ENCODE measurements at places on chromosomes 2 and 18.

DNA sequence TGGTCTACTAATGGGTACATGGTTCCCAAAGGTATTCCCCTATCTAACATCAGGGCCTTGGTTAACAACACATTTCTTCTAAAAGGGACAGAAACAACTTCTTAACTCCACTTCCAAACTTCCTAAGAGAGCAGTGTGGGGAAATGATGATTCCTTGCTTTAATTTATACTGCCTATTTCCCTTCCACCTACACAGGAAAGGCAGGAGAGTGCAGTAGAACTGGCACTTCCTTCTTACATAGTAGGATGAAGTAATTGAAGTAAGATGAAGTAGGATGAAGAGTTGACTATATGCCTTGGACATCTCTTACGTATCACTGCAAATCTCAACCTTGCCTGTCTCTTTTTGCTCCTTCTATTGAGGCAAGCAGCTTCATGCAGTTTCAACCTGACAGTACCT is 54.7 kb downstream of the CD28 start:
- no peak for DNase-seq

- DNase-seq = no peak
Observed at GRCh38 chr2:173239644-173240043, 115.0 kb upstream of the CDCA7 start.

DNA sequence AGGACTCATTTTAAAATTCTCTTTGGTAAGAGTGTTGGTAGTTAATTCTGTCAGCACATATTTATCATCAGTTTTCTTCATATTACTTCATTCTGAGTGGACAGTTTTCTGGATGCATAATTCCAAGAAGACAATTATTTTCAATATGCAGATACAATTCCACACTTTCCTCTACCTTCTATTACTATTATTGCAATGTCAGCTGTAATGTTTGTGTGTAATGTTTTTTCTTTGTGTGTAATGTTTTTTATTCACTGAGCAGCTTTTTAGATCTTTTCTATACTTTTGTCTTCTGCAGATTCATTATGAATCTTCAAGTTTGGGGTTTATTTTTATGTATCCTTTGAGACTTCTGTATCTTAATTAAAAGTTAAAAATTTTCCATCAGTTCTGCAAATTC is 264.0 kb upstream of the VRK2 start:
- DNase-seq = no peak

GRCh38 chr2:197920088-197920487 is 115.7 kb downstream of the PLCL1 start:
- no peak for DNase-seq

DNA sequence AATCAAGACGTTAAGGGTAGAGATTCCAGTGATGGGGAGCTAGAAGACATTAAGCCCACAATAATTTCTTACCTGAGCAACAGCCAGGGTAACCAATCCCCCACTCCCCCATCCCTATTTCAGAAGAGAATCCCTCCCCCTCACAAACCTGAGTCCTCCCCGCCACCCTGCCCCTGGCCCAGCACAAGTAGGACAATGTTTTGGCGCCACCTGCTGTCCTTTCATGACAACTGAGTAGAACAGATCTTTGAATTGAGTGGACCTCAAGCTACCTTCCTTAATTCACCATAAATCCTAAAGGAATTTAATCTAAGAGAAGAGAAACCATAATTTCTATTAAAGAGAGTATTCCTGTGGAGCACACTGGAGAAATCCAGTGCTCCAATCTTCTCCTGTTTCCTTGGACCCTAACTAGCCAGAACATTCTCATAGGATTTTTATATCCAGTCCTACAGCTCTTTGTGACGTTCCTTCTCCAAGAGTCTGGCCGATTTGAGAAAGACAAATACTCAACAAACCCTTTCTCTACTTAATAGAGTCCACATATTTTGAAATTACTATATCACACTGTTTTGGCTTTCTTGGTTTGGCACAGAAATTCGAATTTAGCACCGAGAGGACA is 41.1 kb downstream of the NHEJ1 start:
- DNase-seq = no peak

GRCh38 chr2:176187899-176188773 is at the start of gene HOXD1:
Gene HOXD1, plus strand, starts transcription at chr2:176188668. Its CDS starts 134 bp downstream, at chr2:176188802.
- DNase-seq = no peak

DNA sequence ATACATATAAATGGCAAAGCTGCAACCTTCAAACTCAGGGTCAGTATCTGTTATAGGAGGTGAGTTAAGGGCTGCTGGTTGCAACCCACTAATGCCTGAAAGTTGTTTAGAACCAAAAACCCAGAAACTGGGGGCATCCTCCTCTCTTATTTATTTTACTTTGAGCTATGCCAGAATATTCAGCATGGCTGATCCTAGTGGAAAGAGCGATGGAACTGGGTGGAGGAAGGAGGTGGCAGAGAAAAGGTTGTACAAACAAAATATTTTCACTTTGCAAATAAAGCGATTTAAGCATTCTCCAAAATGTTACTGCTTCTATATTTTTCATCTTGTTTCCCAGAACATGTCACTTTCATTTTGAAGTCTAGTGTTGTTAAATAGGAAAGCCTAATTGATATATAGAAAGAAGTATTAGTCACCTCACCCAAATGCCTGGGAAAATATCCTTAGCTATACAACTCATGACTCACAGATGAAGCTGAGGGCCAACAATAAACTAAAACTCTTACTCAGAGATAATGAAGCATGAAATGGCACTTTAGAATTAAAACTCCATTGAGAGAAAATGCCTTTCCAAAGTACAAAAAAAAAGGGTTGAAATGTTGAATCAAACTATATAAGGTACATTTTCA is 251.4 kb upstream of the UBE2E3 start:
- no peak for DNase-seq

GRCh38 chr2:197950724-197951123 is 146.3 kb downstream of the PLCL1 start:
- DNase-seq = no peak

DNA sequence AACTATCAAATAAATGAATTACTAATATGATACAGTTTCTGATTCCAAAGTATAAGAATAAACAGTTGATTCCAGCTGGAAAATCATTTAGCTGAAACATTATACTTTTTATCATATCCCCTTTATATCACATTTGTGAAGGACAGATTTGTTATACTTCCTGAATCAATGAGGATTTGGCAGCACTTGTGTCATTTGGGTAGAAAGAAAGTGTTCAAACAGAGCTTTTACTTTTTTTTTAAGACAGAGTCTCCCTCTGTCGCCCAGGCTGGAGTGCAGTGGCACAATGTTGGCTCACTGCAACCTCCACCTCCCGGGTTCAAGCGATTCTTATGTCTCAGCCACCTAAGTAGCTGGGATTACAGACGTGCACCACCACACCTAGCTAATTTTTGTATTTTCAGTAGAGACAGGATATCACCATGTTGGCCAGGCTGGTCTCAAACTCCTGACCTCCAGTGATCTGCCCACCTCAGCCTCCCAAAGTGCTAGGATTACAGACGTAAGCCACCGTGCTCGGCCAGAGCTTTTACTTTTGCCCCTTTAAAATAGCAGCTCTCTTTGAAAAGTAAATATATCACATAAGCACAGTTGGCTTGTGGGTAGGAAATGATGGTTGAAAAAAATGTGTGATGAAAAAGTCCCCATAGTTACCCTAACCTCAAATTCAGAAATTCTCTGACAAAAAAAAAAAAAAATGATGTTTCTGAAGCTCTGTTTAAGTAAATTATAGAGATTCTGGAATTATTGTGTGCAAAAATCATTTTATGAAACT is 95.2 kb downstream of the DTNA start:
- no peak for DNase-seq
